ENCODE measurements at places on chromosomes 3 and 15. TPM values are rescaled to one million over a fixed set of nuclear protein-coding genes. Genes with fewer than 3 reads are reported as not detected.

DNA sequence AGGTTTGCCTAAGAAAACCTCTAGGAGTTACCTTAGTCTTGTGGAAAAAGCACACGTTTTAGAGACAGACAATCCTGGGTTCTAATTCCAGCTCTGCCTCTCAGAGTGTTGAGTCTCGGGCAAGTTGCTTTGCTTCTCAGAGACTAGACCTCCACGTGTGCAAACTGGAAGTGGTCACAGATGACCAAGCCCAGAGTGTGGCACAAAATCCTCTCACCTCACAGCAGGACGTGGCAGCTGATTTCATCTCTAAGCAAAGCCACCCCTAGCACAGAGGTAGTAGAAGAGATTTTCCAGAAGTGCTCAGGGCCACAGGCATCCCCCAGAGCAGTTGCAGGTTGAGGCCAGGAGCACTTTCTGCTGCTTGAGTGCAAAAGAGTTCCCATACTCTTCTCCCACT lies 79.2 kb downstream of the CD47 start:
- no peak for DNase-seq

- DNase-seq: peak; percentile 68
These were observed 90.2 kb upstream of the CHD2 start for GRCh38 chr15:92809880-92810361.

GRCh38 chr15:65375871-65376607 lies 1.8 kb downstream of the IGDCC3 start:
- DNase-seq: no peak

DNA sequence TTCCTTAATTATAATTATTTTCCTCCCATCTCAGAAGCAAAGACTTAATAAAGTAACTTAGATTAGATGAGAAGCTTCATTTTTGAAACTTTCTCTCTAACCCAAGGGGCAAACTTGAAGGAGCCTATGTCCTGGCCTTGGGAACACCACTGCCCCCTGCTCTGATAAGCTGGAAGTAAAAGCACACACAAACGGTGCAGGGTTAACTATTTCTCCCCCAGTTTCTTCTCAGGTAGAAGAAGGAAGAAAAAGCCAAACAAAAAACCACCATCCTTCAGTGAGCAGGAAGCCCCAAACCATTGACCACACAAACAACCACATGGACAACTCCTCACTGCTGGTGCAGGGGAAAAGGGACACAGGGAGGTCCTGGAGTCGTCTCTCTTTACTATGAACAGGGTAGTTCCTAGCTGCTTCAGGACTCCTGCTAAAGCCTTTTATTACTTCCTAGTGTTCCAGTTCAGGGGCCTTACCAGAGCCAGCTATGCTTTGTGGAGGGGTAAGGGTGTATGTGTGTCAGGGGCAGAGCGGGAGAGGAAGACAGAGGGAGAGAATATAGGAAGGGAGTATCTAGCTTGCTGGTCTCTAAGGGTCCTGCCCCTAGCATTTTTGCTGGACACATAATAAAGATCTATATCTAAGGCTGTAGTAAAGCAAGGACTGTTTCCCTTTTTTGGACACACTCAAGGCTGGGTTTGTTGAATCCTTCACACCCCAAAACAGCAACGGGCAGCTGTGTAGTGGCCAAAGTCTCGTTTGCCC lies 94.0 kb upstream of the UMPS start:
- DNase-seq: no peak

- DNase-seq: no peak
These were observed 56.9 kb downstream of the GLCE start for GRCh38 chr15:69217381-69217780.

- DNase-seq: no peak
These were observed 155.7 kb downstream of the IGF1R start for GRCh38 chr15:98804057-98804380.

DNA sequence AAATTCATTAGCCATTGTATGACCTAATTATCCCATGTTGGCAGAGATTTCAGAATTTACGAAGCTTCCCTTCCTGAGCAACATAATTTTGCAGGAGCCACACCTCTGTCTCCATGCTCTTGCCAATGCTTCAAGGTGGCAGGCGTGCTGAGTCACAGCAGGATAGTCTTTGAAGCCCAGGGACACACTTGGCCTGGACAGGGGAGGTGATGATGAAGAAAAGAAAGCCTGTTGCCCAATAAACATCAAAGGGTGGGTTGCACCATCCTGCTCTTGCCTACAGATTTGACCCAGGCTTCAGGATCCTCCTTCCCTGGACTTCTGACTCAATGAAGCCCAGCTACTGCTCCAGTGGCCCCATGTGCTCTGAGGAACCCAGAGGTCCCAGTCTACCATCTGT lies 117.1 kb downstream of the MINAR1 start:
- no peak for DNase-seq

GRCh38 chr3:153162513-153163392 lies 727 bp downstream of the RAP2B start:
- peak; percentile 24 for DNase-seq

DNA sequence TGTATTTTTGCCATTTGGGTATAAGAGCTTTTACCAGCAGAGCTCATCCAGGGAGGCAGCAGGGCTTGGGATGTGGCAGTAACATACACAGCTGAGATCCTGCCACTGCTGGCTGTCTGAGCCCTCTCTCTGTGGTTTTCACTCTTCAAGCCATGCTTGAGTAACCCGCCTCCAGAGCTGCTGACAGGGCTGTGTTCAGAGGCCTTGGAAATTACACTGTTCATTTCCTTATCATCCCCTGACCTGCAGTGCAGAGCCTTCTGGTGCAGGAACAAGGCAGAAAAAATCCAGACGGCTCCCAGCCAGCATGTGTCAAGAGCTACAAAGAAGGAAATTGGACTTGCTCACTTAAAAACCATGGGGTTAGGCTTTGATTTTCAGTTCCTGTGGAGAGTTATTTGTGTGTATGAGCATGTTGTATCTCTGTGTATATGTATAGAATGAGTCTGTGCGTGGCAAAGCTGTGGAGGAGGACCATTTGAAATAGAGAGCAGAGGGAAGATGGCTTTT lies 47.0 kb downstream of the ZNF609 start:
- DNase-seq: peak; percentile 36

DNA sequence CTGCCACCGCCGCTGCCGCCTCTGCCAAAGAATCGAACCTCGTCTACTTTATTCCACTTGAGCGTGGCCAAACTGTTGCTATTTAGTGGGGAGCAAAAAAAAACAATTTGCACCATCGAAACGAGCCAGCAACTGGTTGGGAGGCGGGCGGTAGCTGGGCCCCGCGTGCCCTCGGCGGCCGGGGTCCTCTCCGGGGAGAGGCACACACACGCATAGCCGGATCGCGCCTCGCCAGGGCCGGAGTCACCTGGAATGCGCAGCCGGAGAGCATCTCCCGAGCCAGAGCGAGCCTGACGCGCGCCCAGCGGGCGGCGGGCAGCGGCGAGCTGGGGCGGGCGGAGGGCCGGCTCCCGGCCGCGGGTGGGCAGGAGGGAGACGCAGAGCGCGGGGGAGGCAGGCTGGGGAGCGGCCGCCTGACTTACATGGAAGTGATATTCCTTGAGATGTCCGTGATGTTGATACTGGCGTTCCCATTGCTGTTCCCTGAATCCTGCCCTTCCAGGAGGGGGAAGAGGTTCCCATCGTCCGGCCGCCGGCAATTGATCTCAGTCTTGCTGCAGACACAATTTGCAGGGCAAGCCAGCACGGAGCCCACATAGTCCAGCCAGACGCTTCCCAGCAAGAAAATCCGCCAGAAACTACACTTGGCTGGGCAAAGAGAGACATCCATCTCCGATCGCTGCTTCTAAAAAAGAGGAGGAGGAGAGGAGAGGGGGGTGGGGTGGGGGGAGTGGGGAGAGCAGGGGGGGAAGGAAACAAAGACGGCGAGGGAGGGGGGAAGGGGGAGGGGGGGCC lies 858 bp downstream of the NTRK3 start:
- no peak for DNase-seq

GRCh38 chr3:195203606-195204005 lies 67.4 kb downstream of the XXYLT1 start:
- peak; percentile 28 for DNase-seq

GRCh38 chr3:107882881-107883280 lies 207.9 kb downstream of the CD47 start:
- DNase-seq: no peak

GRCh38 chr3:13482106-13482690 lies 2.1 kb downstream of the HDAC11 start:
- DNase-seq: no peak

The DPPA2 gene
- total RNA-seq: not detected

The FANCD2 gene
- total RNA-seq: 16.8 TPM

The THUMPD3 gene
- 74.2 TPM for total RNA-seq

The GHSR gene
- total RNA-seq: not detected

The C2CD4B gene
- 0.20 TPM for total RNA-seq

The CLDN18 gene
- total RNA-seq: not detected

The QARS1 gene
- total RNA-seq: 287 TPM

The KNG1 gene
- not detected for total RNA-seq

The CALML4 gene
- 2.0 TPM for total RNA-seq

The IL17RE gene
- 1.4 TPM for total RNA-seq

The RAB8B gene
- total RNA-seq: 75.2 TPM

The TM4SF1 gene
- total RNA-seq: not detected

The MGLL gene
- total RNA-seq: 0.38 TPM

The GOLGA8F gene
- total RNA-seq: not detected

The SLC12A1 gene
- not detected for total RNA-seq

The APOD gene
- not detected for total RNA-seq

All from CD4-positive, alpha-beta T cell (primary cell).